COR-L47 (cell line): ENCODE measurements at places on chromosomes 7 and 10.
A peak's percentile ranks its signal among the peaks of the same experiment; 100 is the strongest.

- no peak for DNase-seq
Observed at GRCh38 chr7:1531263-1531978, 919 bp downstream of the MAFK start.

DNA sequence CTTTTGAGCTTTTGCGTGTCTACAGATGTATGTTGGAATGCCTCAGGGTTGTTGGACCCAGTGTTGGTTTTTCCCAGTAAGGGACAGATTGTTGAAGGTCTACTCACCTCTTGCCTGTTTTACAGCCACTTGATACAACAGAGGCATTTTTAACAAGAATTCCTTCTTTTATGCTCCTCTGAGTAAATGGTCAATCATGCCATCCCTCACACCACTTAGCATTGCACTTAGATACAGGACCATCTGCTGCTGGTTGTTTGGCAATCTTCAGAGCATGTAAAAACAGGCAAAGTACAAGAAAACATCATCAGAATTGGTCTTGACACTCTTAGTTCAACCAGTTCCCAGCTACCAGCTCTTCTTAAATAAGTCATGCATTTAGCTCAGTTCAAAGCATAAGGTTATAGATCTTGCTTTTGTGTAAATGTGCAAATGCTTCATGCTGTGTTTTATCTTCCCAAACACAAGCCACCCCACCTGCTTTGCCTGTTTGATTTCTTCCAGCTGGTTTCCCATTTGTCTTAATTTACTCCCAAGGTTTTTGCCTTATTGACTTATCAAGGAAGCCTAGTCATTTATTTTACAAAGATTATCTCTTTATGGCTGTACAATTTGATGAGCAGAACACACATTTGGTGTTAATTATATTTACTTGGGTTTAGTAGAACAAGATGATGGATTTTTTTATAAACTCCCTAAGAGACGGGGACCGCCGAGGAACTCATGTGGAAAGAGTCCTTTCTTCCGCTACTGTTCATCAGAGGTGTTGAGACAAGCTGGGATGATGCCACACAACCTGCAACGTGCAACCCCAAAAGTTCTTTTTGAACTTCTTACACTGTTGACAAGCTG is 136.6 kb downstream of the AHR start:
- peak; percentile 44 for DNase-seq

DNA sequence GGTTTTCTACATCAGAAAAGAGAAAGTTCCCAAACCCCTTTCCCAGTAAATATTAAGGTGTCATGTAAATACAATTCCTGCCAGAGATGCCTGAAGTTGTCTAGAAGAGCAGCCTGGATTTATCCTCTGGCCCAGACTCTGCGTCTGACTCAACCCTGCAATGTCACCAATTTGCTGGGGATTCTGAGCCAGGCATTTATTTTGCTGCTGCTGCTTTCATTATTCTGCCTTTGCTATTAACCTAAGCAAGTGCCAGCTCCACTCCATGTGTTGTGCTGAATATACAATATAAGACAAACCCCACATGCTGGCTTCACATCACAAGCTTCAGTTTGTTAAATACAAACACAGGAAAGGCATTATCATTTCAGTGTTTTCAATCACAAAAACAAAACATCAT is 59.1 kb downstream of the ELAPOR2 start:
- DNase-seq, result peak; percentile 34

DNA sequence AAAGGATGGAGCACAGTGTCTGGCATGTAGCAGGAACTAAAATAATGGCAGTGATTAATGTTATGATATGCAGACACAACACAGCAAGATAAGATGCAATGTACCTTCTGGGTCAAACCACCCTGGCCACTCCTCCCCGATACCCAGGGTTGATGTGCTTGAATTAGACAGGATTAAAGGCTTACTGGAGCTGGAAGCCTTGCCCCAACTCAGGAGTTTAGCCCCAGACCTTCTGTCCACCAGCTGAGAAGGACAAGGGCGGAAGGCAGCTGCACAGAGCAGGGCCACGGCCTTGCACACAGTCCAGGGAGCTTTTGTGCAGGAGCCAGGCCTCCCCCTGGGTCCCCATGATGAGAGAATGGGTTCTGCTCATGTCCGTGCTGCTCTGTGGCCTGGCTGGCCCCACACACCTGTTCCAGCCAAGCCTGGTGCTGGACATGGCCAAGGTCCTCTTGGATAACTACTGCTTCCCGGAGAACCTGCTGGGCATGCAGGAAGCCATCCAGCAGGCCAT is at the start of gene RBP3:
Gene RBP3 (plus strand): TSS at position 226 of the 514 bp plus-strand sequence. CDS start 122 bp downstream, at position 348.
- no peak for DNase-seq

DNA sequence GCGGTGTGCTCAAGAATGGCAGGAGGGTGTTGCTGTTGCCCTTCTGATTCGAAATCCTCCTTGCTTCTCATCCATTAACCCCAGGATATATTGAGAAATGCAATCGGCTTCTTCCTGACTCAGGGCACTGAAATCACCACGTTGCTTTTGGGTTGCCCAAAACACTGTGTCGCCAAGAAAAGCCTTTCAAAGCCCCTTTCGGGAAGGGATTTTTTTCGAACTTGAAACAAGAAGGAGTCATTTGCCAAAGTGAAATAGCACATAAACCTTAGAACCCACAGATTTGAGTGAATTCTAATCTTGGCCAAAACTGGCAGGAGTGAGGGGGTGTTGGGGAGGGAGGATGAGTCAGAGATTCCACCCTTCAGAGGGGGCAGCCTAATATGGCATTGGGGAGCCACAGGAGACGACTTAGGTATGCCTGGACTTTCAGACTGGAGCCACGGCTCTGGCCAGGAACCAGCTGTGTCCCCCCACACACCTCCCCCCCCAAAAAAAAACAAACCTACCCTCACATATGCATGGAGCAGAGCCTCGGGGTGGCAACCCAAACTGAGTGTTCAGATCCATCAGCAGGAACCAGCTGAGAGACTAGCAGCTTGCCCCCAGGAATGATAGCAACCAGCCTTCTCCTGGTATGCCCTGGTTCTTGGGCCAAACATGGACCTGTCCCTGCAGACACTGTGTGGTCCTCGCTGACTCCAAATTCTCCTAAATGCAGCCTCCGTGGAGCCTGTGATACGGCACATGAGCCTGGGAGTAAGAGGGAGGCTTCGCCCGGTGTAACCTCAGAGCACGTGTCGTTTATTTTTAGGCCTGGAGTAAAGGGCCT is 138.4 kb downstream of the FGFR2 start:
- no peak for DNase-seq

- DNase-seq, result no peak
Observed at GRCh38 chr7:130463553-130464434, 23.0 kb upstream of the CEP41 start.

DNA sequence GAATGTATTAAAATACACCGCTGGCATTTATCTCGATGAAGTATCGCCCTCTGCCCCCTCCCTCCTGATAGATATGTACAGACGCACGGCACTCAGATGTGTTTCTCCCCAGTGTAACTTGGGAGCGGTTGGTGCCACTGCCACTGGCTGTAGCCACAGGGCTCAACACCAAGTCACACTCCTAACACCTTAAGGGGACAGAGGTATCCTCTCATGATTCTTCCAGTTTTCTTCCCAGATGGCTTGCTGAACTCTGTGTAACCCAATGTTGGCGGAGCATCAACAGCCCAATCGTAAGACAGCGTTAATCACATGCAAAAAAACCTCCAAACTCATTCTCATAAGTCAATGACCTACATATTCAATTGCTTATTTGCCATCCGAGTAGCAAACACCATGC is 35.5 kb downstream of the CTBP2 start:
- no peak for DNase-seq

- DNase-seq, result no peak
Observed at GRCh38 chr7:8380130-8380529, 53.3 kb upstream of the NXPH1 start.

DNA sequence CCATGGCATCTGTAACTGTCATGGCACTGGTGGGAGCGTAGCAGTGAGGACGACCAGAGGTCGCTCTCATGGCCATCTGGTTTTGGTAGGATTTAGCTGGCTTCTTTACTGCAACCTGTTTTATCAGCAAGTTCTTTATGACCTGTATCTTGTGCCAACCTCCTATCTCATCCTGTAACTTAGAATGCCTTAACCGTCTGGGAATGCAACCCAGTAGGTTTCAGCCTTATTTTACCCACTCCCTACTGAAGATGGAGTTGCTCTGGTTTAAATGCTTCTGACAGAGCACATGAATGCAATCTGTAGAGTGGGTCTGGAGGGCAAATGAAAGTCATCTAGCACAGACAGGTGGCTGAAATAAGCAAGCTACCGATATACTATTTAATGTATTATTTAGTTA is 55.3 kb upstream of the OPN4 start:
- no peak for DNase-seq

DNA sequence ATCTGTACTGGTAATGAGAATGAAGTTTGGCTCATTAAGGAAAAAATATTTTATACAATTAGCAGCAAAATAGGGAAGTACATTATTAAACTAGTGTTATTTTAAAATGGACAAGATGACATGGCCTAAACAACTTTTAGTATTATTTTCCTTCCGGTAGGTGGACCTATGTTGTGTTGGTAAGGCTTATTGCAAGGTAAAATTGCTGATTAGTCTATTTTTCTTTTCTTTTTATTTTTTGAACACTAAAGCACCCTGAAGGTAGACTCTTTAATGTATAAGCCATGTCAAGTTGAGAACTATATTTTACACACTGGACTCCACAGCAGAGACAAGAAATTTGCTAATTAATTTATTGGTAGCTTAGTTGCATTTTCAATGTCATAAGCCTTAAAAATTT is 239.5 kb upstream of the POT1 start:
- DNase-seq, result no peak

GRCh38 chr7:37068038-37068437 is 343.7 kb upstream of the AOAH start:
- DNase-seq, result no peak

- DNase-seq, result no peak
Observed at GRCh38 chr7:112266141-112266540, 59.6 kb downstream of the ZNF277 start.

DNA sequence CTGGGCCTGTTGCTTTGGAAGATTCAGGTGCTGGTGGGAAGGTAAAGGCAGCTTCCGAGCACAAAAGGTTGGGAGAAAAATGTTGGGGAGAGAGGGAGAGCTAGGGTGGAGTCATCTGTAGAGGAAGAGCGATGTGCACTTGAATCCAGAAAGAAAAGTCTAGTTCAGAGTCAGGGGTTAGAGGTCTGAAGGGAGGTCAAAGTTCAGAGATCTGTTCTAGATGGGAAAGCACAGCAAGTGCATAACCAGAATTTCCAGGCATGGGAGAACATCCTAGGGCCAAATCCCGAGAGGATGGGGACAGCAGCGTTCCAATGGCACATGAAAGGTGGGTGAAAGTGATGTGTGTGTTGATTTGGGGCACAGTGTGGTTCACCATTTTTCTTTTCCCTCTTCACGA is 51.5 kb upstream of the MKLN1 start:
- no peak for DNase-seq
